B cell (primary cell): ENCODE measurements at places on chromosomes 6 and 20.

DNA sequence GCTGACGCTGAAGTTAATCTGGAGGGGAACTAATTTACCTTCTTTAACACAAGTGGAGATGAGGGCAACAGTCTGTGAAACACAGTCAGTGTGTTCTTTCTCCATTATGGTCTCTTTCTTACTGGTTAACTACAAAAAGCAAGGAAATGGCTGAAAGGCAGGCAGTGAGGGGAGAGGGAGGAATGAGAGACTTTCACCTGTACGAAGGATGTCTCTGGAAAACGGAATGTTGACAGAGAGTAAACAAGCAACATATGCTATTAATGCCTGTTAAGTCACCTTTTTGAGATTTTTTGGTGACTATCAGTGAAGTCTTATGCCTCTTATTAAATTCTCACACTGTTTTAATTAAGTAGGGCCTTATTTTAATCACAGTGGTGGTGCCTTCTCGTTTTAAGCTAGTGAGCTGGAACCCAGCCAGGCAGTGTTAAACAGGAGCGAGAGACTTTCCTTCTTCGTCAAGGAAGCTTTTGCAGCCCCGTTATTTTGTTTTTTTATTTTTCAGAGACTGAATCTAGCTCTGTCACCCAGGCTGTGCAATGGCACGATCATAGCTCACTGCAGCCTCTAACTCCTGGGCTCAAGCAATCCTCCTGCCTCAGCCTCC, 165.6 kb downstream of the ATXN1 start:
- DNase-seq = no peak

DNA sequence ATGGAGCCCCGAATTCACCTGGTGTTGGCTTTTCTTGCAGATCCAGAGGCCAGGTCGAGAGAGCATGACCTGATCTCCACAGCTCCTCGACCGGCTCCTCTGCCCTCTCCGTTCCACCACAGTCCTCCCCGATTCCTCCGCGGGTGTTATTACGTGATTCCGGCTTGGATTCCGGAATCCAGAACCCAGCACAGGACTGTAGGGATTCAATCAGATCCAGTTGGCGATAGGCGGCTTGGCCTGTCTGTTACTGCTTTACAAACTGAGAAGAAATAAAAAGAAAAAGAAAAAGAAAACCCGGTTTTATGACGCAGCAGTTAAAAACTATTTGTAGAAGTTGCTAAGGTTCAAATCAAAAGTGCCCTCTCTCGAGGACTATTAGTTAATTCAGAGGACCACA, 222.7 kb downstream of the EYA2 start:
- no peak for DNase-seq

- no peak for DNase-seq
Observed at GRCh38 chr6:72636786-72637185, 14.9 kb downstream of the KCNQ5 start.

- DNase-seq = no peak
Observed at GRCh38 chr6:13413900-13414555, 73.4 kb downstream of the GFOD1 start.

DNA sequence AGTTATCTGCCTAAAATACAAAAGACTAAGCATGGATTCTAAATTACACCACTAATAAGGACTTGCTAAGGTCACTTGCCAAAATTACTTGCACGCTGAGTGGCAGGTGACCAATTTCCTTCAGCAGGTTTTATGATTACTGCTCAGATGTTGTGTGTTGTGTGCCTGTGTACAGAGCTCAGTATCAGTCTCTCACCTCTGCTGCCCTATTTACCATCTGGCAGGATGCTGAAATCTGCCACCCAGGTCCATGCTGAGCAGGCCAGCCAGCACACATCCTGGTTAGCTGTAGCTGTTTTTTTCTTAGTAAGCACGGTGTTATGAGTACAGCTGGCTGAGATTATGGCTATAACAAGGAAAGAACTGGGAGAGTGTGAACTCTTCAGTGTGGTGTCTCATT, 34.0 kb downstream of the ELOVL4 start:
- no peak for DNase-seq
